RWPE1 (cell line): ENCODE measurements at places on chromosomes 6 and 20.

GRCh38 chr20:3738111-3739053 is 5.9 kb downstream of the HSPA12B start:
- DNase-seq, result no peak

DNA sequence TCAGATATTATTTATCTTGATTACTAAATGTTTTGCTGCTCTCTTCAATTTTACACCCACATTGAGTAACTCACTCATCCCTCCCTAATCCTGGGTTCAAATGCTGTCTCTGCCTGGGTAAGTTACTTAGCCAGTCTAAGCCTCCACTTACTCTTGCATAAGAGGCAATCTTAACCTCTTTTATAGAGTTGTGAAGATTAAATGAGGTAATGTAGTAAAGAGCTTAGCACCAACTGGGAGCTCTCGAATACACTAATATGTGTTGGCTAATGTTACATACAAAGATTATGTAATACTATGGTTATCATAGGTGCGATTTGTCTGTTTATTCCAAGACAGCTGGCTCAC is 134.4 kb upstream of the STMND1 start:
- no peak for DNase-seq

GRCh38 chr20:50314678-50315335 is 124.2 kb downstream of the CEBPB start:
- DNase-seq, result no peak

GRCh38 chr20:55684578-55684977 is 320.7 kb downstream of the CBLN4 start:
- no peak for DNase-seq

DNA sequence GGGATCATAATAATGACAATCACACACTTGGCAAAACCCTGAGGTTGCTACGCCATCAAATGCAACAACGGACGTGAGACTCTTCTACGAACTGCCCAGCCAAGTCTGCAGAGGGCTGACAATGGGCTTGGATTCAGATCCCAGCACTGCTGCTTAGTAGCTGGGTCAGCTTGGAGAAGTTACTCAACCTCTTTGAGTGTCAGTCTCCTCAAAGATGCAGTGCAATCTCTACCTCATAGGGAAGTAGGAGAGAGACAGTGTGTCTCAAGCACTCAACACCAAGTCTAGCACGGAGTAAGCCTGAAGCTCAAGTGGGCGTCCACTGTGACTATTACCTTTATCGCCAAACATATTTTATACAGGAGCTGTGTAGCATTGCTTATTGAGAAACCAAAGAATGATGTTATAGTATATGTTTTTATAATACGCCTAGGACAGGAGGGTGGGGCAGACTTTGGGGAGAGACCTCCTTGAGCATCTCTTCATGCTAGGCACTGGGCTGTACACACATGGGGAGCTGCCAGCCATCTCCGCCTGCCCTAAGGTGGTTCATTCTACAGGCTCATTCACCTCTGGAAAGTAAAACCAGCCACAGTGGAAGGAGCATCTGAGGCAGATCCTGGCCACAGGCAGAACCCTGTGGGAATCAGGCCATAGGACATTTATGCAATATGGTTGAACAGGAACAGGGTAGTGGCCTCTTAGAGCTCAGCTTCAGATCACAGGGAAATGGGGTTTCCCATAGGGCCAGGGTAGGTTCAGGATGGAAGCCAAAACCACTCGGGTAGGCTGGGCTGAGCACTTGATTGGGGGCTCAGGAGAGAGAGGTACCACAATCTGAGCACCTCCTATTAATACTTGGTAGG is 160.2 kb downstream of the MRPL14 start:
- no peak for DNase-seq
